ENCODE measurements at places on chromosomes 5 and 9.
A peak's percentile ranks its signal among the peaks of the same experiment; 100 is the strongest.

DNA sequence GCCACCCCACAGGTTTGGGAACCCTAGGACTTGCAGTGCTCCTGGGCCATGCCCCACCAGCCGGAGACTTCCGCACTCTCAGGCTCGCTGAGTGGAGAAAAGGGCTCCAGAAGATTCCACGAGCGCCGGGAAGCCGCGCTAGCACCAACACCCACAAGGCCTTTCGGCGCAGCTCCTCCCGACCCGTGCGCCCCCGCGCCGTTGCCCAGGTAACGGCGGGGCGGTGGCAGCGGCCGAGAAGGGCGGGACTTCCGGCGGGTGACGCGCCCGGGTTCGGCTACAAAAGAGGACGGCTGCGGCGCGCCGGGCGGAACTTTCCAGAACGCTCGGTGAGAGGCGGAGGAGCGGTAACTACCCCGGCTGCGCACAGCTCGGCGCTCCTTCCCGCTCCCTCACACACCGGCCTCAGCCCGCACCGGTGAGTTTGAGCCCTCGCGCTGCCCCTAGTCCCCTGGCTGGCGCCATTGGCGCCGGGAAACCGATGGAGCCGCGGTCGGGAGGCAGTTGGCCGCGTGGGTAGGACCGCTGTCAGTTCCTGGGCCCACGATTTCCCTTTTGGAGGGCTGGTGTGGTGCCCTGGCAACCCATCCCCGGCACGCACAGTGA lies at the start of gene DNAJA1:
DNAJA1 (plus strand) TSS at position 308 of the 606 bp plus-strand sequence. CDS start 1,212 bp downstream, outside the sequence.
- peak; percentile 97 for DNase-seq

GRCh38 chr5:147859962-147860640 lies 18.4 kb upstream of the SCGB3A2 start:
- DNase-seq: no peak

DNA sequence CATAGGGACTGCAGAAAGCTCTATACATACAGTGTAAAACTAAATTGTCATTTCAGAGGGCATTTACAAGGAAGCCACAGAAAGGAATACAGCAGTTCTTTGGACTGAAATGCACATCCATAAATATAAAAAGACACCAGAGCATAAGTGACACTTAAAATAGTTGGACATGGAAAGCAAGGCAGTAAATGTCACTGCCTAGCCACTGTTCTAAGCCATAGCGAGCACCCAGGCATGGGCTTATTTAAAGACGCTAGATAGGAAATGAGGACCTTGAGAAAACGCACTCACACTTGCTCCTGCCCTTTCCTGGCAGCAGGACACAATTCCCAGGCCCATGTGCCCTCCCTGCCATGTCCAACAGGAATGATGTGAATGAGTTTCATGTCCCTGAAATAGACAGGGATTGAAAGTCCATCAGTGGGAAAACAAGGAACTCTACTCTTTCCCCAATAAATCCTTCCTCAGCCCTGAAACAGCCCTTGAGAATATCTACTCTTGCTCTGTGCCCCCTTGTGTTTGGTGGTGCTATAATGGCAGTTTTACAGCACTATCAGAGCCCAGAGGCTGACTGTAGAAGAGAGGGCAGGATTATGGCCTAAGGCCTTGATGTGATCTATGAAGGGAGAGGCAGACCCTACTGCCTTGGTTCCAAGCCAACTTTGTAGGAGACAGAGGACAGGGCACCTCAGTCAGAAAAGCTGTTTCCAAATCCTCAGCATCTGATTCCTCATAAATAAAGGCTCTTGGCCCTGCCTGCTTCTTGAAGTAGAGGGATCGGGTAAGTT lies 182.9 kb downstream of the SAXO1 start:
- DNase-seq: no peak

DNA sequence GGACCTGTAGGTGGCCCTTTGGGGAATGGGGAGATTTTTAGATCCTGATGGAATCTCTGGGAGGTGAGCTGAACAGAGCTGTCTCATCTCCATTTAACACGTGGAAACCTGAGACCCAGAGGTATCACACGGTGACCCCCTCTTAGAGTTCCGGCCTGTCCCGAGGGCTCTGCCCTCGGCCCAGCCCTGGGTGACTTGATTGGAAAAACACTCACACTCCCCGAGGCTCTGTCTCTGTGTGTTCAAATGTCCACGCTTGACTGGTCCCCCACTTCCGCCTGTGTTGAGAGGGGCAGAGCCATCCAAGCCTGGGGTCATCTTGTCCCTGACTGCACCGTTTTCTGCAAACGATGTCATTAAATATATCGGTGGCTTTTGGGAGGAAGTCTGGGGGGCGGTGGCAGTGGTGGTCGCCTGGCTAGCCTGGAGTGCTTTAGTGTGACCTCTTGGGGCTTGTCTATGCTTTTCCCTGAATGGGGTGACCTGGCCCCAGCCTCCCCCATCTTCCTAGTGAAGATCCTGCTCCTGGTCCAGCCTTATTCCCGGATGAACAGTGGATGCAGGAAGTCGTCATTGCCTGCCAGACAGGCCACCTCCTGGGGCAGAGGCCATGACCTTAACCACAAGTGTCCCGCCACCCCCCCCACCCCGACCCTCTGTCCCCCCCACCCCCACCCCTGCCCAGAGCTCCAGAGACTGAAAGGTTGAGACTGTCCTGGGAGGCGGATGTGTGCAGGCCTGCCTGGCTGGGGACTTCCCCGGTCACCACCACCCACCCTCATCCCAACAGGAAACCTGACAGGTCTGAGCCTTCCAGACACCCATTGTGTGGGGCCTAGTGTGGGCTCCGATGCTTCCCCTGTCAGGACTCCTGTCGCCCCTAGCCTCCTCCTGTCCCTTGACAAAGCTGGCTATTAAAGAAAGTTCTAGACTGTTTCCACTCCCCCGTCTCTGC lies 5.3 kb upstream of the DAB2IP start:
- DNase-seq: no peak

DNA sequence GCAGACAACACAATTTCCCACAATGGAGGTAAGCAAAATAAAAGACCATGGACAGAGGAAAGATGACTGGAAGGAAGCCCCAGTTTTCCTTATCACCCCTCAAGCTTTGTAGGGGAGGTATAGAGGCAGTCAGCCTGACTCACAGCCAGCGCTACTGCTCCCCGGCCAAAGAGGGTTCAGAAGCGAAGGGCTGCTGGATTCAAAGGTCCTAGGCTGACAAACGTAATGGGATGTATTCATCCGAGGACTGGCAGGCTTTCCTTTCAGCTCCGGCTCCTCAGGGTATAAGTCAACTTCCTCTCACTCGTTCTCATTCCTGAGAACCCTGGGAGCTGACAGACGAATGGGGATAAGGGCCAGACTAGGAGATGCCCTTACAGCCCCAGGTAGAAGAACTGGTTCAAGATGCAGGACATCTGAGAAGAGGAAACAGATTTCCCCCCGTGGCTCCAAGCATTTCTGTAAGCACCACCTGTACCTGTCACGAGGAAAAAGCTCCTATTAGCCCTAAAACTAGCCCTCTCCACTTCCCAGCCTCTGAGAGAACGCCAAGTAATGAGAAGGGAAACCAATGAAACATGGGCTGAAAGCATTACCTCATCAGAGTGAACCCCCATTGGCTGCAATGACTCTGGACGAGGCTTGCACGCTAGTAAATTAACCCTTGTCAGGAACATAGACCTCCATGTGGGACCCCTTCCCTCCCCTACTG lies 22.1 kb upstream of the FAM13B start:
- no peak for DNase-seq

GRCh38 chr5:157541447-157542118 lies 34.0 kb downstream of the ADAM19 start:
- DNase-seq: no peak

DNA sequence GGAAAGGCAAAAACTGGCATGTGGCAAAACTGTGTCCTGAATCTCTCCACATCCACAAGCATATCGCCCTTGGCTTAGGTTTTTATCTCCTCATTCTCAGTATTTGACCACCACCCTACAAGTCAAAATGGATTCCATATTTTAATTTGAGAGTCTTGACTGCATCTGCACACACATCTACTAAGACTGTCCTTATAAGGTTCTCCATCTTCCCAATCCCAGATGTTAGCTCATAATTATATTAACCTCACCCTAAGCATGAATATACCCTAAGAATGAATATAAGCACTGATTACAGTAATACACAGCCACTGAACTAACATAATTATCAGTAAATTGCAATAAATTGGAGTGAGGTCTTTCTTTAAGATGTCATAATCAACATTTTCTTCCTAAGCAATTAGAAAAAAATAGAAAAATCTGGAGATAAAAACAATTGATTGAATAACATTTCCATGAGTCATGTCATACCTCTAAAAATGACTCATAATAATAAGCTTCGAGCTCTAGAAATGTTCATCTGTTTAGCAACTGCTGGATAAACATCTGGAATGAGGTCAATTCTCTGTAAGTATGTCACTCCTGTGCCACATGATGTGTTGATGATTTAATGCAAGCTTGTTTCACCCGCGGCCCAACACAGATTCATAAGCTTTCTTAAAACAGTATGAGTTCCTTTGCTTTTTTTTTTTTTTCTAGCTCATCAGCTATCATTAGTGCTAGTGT lies 39.9 kb upstream of the PAM start:
- no peak for DNase-seq

DNA sequence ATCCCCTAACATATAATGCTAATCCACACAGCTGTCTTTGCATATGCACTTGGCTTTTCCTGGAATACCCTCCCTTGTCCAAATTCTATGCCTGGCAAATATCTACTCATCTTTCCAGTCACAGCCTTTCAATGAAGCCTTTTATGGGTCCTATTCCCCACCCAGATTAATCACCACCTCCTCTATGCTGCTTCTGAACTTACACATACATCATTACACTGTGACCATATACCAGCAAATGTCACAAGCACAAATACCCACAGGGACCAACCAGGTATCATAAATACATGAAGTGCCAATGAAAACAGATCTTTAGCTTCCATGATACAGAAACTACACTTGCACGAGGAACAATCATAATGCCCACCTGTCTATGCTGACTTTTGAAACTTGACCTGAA lies 22.3 kb downstream of the LPAR1 start:
- DNase-seq: no peak

DNA sequence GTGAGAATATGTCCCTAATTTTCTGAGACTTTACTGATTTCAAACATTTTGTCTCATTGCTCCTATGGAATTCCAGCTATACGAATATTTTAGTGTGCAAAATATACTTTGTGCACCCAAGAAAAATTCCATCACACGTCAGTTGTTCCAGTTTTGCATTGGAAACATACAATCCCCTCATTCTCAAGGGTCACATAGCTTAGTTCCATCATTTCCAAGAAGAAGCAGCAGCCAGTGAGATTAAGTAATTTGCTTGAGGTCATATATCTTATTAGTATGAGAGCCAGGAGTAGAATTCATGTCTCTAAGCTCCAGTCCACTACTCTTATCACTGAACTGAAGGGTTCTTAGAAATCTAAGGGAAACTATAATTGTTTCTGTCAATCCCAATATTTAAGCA lies 746.7 kb upstream of the C9orf72 start:
- no peak for DNase-seq

- no peak for DNase-seq
Measured at GRCh38 chr9:107733523-107733894, 243.9 kb upstream of the KLF4 start.

GRCh38 chr5:74469234-74469994 lies 171.1 kb downstream of the ENC1 start:
- no peak for DNase-seq

GRCh38 chr5:95760273-95761191 lies 29.4 kb downstream of the RHOBTB3 start:
- peak; percentile 58 for DNase-seq

Measured in GM20000 (cell line).